Spleen (tissue), 13 donors: ENCODE measurements at places on chromosomes 4 and X. TPM values are rescaled to one million over a fixed set of nuclear protein-coding genes. Genes with fewer than 3 reads are reported as not detected.
A peak's percentile ranks its signal among the peaks of the same experiment; 100 is the strongest.

DNA sequence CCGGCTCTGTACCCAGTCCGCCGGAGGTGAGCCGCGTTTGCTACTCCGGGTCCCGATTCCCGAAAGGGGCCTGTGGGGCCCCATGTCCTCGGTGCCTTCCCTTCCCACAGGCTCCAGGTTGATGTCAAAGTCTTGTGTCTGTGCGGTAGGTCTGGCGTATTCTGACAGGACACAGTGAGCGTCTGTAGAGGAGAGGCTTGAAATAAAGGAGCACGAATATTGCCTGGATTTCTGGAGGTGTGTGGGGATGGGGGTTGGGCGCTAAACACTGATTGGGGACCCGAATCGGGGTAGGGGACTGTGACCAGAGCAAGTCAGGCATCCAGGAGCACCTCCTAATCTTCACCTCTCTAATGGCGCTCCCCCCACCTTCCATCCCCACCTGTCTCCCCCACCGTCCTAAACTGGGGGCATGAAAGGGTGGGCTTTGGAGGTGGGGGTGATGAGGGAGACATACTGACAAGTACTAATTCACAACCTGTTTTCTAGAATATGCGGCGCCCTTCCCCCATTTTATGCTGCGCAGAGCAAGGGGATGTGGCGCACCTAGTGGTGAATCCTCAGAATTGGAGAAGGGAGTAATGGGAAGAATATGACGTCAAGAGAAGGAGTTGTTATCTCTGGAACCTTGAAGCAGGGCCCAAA is 855 bp downstream of the GPRASP2 start:
- no peak for DNase-seq

- no peak for DNase-seq
Measured at GRCh38 chrX:40617566-40617965, 5.7 kb upstream of the MPC1L start.

DNA sequence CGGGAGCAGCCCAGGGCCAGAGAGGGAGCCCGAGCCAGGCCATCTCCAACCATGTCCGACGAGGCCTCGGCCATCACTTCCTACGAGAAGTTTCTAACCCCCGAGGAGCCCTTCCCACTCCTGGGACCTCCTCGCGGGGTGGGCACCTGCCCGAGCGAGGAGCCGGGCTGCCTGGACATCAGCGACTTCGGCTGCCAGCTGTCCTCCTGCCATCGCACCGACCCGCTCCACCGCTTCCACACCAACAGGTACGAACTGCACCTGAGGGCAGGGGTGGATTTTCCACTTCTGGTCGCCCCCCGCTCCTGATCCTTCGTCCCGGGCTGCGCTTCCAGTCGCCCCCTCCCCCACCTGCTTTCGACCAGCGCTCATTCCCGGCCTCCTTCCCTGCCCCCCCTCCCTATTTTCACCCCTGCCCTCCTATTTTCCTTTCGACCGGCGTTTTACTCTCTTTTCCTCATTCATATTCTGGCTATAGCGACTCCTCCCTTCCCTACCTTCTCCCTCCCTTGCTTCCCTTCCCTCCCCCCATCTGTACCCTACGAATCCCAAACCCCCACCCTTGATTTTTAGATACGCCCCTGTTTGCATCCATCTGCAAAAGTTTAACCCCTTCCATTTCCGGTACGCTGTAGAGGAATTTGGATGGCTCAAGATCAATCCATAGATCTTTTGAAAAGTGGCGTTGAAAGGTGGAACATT is 633 bp downstream of the FAM199X start:
- DNase-seq = no peak

- peak; percentile 96 for DNase-seq
Measured at GRCh38 chrX:129777218-129778030, 2.3 kb upstream of the SASH3 start.

- DNase-seq = no peak
Measured at GRCh38 chrX:41688156-41688555, 617 bp upstream of the GPR34 start.

- DNase-seq = no peak
Measured at GRCh38 chr4:6308899-6309643, 39.4 kb downstream of the WFS1 start.

GRCh38 chr4:84159762-84160161 is 339.3 kb downstream of the NKX6-1 start:
- DNase-seq = no peak

DNA sequence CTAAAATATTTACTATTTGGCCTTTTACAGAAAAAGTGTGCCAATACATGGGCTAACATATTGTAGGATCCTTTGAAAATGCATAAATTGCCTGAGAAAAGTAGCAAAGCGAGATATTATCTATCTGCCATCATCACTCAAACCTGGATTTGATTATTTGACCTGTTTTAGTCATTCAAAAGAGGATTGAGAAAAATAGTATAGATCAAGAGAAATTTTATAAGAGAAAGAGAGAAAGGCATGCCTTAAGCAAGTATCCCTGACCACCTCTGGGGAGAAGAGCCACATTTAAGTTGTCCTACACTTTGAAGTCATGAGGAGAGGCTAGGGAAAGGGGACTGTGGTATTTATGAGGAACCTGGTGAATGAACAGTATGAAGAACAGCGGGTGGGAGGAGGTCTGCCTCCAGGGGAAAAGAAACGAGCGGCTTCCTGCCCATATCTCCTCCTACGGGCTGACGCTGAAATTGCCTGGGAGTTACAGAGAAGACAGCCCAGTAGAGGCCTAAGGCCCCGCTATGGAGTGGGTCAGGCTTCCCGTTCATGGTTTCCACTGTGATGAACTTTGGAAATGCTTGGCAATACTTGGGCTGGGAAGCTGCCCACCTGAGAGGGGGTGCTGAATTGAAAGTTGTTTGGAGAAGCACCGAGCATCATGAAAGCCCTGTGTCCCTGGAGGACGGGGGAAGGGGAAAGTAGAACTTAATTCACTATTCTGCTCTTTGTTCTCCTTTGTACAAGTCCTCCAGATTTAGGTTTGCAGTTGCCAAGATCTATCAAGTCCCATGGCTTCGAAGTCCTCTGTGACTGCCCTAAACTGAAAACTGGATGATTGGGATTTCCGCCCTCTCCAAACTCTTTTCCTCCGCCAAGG is 106.9 kb upstream of the ACSL4 start:
- DNase-seq = no peak

DNA sequence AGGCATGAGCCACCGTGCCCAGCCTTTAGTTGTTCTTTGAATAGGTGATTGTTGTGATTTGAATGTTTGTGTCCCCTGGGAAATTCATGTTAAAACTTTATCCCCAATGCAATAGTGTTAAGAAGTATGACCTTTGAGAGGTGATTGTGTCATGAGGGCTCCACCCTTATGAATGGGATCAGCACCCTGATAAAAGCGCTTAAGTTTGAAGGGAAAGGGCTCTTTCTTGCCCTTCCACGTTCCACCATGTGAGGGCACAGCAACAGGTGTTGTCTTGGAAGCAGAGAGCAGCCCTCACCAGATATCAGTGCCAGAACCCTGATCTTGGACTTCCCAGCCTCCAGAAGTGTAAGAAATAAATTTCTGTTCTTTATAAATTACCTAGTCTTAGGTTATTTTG is 33.7 kb upstream of the RP2 start:
- DNase-seq = no peak

- no peak for DNase-seq
Measured at GRCh38 chrX:39205467-39205866, 404.2 kb downstream of the MID1IP1 start.

- no peak for DNase-seq
Measured at GRCh38 chr4:79281566-79282359, 44.1 kb downstream of the NAA11 start.

DNA sequence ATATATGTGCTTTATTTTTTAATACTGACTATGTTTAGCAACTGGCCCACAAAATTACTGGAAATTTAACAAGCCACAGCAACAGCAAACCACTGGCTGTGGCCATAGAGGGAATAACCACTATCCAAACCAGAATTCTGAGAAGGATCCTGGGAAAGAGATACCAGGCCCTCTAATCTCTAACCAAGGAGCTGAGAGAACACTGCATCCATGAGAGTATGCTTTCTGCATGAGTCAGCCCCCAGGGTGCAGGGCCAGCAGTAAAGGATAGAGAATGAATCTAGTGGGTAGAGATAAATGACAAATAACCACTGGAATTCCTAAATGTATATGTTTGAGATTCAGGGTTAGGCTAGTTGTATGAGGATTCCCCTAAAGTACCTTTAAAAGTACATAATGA is 221.8 kb downstream of the KIT start:
- no peak for DNase-seq

DNA sequence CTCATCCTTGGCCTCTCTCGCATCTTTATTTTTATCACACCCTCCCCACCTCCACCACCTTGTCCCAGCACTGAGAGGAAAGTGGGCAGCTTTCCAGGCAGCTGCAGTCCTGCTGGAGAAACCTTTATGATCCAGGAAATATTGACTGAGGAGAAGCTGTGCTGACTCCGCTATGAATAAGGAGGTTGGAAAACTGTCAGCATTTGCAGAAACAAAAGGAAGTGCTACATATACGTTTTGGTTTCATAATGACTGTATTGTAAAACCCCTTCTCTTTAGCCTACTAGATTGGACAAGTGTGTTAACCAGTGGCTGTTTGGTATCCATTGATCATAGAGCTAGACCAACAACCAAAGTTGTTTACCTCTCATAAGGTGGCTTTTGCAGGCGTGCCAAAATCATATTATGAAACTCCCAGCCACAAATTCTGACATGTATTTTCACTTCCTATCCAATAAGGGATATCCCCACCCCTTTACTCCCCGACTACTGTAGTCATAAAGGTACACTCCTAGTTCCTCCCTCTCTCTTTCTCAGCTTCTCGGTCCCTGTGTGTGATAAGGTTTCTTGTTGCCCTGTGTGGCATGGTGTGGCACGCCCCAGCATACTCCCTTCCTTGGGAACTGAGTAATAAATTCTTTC is 88.4 kb downstream of the GPR143 start:
- no peak for DNase-seq

DNA sequence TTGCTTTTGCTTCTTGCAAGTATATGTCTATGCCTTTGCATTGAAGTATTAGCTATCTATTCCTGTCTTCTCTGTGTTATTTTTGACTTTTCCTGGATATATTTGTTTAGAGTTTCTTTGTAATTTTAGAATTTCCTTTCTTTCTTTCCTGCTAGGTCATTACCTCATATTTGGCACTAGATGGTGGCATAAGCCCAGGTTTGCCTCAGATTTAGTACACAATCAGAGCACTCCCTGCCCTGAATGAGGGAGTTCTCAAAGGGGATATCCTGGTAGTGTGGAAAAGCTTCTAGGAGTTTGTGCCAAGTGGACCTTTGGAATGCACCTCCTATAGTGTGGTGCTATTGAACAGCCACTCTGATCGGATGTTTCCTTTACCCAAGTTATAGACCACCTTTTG is 181.6 kb downstream of the UGT8 start:
- DNase-seq = no peak

- no peak for DNase-seq
Measured at GRCh38 chrX:132592880-132593279, 104.0 kb upstream of the MBNL3 start.

DNA sequence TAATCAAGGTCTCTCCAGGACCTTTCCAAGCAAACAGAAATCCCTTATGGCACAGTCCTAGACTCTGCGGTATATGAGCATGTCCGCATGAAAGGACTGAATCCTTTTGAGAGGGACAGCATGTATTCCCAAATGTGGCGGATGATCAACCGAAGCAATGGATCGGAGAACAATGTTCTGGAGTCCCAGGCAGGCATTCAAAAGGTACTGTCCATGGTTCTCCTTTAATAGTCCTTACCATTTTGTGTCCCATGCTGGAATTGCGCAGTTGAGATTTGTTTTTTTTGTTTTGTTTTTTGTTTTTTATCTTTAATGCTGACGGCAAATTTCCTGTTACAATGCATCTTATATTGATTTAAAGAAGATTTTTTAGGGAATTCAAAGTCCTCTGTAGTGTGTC is 313.3 kb upstream of the ATOH1 start:
- DNase-seq = no peak

- peak; percentile 76 for DNase-seq
Measured at GRCh38 chr4:47686294-47686872, 151.5 kb downstream of the CORIN start.

DNA sequence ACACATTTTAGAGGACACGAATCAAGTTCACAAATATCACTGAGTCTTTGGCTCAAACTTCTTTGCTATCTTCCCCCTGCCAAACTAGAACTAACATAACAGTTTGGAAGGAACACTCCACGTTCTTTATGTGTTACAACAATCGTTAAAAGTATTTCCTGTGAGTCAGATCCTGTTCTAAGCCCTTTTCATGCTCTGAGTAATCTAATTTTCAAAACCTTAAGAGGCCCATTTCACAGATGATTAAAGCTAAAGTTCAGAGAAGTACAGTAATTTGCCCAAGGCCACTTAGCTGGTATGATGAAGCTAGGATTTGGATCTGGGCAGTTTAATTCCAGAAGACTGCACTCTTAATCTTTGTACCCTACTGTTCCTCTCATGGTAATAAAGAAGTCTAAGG is 854.4 kb upstream of the INTU start:
- DNase-seq = no peak

- peak; percentile 72 for DNase-seq
Measured at GRCh38 chr4:1199556-1200331, 27.4 kb upstream of the SPON2 start.

DNA sequence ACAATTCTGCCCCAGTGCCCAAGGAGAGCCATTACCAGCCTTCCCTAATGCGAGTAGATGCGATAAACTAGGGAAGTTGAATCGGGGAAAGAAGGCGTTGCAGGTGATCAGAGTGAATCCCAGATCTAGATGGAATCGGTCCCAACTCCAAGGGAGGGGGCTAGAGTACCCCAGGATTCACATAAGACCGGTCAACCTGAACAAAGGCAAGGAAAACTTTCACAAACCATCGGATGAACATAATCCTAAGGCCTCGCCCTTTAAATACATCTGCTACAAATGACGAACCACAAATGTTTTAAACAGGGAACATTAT is 11.2 kb upstream of the ZCCHC13 start:
- DNase-seq = no peak

The MMRN1 gene
- total RNA-seq = 6.5 TPM

The MAGEC2 gene
- not detected for total RNA-seq

The P2RY4 gene
- 0.95 TPM for total RNA-seq

The PUDP gene
- 25.1 TPM for total RNA-seq

The BEX1 gene
- total RNA-seq = 3.4 TPM

The TLR10 gene
- 40.6 TPM for total RNA-seq

The SYNPO2 gene
- total RNA-seq = 40.8 TPM

The ADAM29 gene
- not detected for total RNA-seq
